ENCODE measurements at places on chromosomes 12 and 14.

DNA sequence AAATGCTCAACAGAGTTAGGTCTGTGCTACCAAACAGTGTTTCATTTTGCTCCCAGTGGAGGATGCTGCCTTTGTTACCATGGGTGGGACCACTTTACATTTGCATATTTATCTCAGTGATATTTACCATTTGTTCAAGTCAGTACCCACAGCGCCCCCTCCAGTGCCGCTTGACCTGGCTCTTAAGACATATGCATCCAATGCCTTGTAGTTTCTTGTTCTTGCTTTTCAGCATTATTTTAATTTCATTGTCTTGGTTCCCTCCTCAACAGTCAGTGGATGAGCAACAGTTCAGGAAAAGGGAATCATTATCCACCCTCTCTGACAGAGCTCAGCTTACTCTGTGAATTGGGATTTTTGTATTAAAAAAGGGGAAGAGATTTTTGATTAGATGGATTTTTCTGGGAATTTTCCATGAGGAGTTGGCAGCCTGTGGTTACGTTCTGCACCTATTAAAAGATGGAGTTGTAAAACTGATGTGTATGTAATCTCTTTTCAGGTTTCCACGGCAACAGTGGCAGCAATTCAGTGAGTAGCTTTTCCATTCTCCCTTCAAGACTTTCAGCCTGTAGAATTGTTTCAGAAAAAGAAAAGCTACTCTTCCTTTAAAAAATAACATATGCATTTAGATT is 240.5 kb upstream of the DAAM1 start:
- no peak for DNase-seq

DNA sequence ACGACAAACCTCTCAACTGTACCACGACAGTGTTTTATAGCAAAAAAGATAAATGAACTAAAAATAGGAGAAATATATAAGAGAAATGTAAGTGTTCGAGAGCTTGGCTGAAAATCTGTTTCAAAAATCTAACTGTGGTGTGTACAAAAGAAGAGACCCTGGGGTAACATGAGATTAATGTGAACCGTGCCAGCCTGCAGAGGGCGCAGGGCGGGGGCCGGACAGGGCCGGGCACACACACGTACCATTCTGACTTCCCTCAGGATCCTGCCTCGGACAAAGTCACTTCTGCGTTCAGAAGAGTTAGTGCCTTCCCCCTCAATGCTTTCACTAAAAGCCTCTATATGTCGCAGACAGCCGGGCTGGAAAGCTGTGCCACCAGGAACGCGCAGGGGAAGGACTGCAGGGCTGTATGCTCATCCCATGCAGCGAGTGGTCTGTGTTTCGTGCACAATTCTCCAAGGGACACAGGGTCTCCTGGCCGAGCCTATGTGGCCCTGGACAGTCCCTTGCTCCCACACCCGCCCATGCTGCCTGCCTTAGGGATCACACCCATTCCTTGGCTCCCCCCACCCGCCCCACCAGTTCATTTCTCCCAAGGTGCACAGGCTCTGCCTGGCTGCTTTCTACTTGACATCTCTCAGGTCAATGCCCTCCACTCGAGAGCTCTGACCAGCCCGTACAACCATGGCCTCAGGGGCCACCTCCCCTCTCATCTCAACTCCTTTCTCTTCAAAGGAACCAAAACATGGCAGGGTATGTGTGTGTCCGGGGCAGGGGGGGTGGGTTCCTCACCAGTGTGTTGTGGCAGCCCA is 8.5 kb downstream of the CDCA4 start:
- no peak for DNase-seq

DNA sequence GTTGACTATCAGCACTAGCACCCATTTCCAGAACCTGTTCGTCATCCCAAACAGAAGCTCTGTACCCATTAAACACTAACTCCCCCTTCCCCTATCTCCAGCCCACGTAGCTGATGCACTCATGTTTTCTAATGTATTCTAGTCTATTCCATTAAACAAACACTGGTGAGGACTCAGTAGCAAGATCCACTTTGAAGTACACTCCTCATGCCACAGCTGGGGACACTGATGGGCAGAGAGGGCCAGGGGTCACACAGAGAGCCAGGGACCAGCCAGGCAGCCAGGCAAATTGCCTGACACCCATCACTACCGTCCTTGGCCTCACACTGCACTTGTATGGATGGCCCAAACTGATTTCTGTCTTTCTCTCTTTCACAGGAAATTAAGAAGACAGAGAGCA is 269.9 kb upstream of the DIO3 start:
- no peak for DNase-seq

GRCh38 chr14:105283028-105283427 is 17.8 kb downstream of the BRF1 start:
- DNase-seq = no peak

DNA sequence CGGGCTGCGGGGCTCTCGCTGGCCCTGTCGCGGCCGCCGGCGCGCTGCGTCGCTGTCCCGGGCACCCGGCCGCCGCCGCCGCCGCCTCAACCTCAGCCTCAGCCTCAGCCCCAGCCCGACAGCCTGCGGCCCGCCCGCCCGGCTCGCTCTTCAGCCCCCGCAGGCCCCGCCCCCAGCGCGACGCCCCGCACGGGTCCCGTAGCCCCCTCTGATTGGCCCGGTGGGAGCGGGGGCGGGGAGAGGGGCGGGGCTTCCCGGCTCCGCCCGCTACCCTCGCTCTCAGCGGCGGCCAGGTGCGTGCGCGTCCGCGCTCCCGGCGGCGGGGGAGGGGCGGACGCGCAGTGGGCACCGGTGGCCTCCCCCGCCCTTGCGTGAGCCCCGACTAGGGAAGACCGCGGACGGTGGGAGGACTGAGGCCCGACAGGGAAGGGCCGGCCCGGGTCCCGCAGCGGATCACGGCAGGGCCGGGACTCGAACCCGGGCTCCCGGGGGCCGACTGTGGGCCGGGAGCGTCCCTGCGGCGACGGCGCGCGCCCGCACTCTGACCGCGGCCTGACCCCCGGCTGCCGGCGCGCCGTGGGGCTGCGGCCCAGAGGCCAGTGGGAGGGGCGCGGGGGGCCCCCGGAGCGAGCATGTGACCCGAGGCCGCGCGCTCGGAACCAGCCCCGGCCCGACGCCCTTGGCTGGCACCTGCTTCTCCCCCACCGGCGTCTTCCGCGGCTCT is at the start of gene PPP1R13B:
Gene PPP1R13B (minus strand): TSS at position 125 of the 724 bp plus-strand sequence. CDS start 268 bp downstream, outside the sequence.
- DNase-seq = peak; percentile 34

DNA sequence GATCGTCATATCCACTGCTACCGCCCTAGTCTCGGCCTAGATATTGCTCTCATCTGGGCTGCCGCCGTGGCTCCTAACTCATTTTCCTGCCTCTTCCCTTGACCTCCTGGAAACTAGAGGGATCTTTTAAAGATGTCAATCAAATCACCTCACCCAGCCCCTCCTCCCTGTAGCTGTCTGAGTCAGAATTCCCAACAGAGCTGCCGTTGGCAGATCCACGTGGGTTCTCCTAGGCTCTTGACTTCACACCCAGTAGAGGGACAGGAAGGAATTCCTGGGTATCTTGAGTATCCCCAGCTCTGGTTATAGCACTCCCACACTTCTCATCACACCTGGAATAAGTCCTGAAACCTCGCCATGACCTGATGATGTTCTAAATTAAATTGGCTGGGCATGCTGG is 11.9 kb downstream of the TGFB3 start:
- no peak for DNase-seq

DNA sequence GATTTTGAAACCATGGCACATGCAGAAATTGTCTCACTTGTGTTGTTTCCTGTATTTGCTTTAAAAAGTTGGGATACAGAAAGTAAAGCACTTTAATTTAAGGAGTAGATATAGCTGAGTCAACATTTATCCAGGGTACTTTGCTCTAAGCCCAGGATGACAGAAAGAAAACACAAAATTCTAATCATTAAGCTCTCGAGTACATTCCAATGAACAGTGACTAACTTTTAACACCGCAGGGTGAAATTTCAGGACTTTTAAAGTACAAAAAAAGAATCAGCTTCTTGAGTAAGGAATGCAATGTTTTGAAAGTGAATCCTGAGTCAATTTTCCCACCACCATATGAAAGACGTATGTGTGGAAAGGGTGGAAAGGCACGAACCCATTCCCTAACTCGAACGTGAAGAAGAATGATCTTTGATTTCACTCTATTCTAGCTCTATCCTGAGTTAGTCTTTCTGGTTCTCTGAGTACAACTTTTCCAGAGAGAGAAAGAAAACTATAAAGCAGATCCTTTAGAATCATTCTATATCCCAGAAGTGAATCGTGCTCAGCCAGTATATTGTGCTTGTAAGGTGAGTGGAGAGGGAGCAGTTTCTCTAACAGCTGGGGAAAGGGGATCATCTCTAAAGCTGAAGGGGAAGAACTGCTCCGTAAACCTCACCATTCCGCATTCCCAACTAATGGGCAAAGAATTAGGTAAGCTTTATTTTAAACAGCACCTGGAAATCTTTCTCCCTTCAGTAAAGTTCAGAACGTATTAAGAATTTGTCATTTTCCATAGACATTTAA is 779.0 kb upstream of the FLRT2 start:
- no peak for DNase-seq

- no peak for DNase-seq
These were observed 349.9 kb upstream of the PDE3A start for GRCh38 chr12:20018406-20018805.

GRCh38 chr12:88503281-88503703 is 77.0 kb downstream of the KITLG start:
- no peak for DNase-seq

DNA sequence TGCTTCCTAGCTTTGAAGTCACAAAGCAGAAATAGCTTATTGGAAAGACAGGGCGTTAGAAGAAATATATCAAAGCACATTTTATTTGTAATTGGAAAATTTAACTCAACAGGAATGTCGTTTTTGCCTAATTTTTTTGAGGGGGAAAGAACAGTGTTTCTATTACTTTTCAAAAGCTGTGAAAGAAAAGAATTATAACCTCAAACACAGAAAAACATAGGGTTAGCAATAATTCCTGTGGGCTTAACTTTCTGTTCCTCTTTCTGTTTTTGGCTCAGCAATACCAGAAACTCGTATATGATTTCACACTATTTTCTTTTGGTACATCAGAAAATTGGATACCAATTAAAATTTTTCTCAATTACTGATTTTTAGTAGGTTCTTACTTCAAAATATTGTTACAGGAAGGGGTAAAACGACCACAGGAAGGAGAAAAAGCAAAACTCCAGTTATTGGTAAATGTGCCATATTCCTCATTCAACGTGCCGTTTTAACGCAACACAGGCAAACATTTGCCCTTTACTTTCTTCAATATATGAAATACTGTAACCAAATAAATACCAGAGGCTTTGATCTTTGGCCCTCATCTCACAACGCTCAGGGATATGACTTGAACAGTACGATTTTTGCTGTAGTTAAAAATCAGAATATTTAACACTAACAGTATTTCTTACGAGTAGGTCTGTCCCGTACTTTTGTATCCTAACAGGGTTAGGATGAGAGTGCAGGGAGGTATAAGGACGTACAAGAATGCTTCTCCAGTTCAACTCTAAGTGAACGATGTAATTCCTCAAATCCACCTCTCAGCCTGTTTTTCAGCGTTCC is 1.3 kb upstream of the RNU6-7 start:
- DNase-seq = no peak

- DNase-seq = no peak
These were observed 56.0 kb downstream of the PTPRB start for GRCh38 chr12:70581208-70581607.

DNA sequence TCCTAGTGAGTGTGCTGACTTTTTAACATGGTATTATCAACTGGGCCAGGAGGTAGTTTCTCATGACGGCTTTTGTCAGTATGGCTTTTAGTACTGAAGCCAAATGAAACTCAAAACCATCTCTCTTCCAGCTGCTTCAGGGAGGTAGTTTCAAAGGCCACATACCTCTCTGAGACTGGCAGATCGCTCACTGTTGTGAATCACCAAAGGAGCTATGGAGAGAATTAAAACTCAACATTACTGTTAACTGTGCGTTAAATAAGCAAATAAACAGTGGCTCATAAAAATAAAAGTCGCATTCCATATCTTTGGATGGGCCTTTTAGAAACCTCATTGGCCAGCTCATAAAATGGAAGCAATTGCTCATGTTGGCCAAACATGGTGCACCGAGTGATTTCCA is 141.1 kb downstream of the HMGA2 start:
- DNase-seq = no peak

GRCh38 chr12:121779422-121779895 is 14.0 kb downstream of the RHOF start:
- no peak for DNase-seq

DNA sequence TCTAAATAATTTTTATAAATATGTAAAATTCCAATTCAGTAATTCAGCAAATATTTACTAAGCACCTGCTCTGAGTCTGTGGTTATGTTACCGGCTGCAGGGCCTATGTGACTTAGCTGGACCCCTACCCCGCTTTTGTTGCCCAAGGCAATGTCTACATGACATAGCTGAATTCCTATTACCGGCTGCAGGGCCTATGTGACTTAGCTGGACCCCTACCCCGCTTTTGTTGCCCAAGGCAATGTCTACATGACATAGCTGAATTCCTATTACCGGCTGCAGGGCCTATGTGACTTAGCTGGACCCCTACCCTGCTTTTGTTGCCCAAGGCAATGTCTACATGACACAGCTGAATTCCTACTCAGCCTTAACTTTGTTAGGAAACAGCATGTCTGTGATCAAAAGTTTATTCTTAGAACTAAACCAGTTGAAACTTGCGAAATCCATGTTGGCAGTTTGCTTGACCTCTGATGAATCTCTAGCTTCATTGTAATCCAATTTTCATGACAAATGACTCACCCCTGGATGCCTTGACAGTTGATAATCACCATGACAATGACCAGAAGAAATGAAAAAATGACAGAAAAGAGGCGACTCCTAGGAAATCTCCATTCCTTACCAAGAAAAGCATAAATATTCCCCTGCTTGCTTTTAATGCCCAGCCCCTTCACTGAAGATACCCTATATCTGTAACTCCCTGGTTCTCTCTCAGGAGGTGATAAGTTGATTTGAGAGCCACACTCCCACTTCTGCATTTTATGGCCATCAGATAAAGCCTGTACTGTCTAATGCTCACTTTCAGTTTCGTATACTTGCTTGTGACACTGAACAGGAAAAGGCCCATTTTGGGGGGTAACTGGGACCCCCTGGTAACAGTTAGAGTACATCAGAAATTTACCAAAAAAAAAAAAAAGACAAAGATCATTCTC is 148.4 kb upstream of the SYT10 start:
- DNase-seq = peak; percentile 87

DNA sequence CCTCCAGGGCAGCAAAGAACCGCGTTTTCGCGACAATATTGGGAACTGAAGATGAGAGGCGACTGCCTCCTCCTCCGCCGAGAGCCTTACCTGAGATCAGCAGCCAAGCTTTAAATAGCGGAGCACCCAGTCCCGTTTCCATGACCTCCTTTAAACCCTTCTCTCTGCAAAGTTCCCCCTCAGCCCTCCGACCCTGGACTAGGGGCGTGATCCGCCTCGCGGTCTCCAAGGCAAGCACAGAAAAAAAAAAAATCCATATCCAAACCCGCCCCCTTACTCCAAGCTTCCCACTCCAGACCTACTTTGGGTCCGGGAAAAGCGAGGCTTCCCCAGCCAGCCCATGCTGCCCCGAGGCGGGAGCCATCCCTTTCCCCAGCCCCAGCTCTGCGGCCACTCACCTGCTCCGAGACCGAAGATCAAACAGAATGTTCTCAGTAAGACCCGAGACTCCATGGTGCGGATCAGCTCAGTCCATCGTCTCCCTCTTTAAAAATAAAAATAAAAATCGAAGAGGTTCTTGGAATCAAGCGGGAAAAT is 630 bp downstream of the NELL2 start:
- no peak for DNase-seq
